NCI-H187 (cell line): ENCODE measurements at places on chromosomes 3 and 15.
A peak's percentile ranks its signal among the peaks of the same experiment; 100 is the strongest.

- no peak for DNase-seq
Observed at GRCh38 chr15:63896336-63897115, 62.8 kb upstream of the HERC1 start.

DNA sequence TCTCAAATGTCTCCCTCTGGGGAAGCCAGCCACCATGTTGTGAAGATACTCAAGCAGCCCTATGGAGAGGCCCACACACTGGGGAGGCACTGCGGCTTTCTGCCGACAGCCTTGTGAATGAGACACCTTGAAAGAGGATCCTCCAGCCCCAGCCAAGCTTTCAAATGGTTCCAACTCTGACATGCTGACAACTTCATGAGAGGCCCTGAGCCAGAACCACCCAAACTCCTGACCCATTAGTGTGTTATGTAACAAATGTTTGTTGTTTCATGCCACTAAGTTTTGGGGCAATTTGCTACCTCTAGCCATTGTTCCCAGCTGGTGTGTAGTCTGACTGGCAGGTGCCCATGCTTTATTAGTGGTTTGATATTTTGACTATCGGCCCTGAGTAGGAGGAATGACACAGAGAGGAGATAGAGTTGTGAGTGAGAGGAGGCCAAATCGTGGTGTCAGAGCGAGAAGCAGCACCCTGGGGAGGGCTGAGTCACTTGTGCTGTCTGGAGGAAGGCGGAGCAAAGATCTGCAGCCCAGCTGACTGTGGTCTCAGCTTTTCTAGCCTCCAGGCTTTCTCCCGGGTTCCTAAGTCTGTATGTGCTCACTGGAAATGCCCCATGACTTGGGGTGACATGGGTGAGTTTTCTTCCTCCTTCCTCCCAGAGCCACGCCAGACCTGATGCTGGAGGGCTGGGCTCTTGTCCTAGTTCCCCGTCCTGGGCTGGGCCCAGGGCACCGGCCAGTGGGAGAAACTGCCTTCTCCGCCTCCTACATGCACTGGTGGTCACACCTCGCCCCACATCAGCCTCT, 56.7 kb upstream of the BLM start:
- DNase-seq = peak; percentile 43

DNA sequence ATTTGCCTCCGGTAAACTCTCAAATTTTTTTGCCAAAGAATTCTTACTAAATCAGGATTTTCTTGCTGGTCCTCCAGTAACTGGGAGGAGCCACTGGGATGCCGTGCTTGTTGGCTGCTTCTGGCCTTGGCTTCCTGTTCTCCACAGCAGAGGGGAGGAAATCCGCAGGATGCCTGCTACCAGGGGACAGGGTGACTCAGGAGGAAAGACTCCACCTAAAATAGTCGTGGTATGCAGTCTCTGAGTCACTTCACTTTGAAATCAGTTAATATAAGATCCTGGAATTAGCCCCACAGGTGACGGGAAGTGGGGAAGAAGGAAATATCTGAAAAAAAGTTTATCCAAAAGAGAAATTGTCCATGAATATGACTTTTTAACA, 6.5 kb upstream of the TM4SF18 start:
- DNase-seq = no peak

DNA sequence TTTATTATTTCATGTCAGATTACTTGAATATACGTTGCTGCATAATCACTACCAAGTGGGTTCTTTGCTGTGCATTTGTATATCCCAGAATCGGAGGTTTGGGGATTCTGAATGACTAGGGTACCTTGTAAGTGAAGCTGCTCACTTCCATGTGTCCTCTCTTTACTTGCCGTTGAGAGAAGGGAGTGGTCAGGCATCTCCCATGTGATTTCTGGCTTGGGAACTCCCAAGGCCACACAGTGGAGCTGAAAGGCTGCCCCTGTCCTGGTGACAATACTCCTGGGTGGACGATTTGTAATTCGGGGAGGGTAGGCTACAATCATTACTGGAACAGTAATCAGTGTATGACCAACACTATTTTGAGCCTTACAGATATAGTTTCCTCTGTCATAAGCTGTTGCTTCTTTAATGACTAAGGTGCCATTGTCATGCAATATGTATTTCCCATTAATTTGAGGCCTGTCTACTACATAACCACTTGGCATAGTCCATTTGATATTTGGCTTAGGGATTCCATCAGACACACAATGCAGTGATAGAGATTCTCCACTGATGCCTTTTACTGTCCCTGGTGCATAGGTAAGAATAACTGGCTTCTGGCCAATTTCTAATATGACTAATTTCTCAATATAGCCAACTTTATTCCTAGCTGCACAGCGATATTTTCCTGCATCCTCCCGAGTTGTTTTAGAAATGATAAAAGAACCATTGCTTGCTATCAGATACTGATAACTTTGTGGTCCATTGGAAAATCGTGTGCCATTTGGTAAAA, 24.0 kb downstream of the IGSF10 start:
- DNase-seq = no peak

GRCh38 chr3:187208159-187208558, 10.9 kb downstream of the RTP1 start:
- no peak for DNase-seq

- DNase-seq = no peak
Observed at GRCh38 chr3:178480795-178481194, 55.4 kb upstream of the KCNMB2 start.

- no peak for DNase-seq
Observed at GRCh38 chr15:83312071-83312470, 27.6 kb upstream of the BNC1 start.
